CD4-positive, alpha-beta T cell treated with Interferon gamma for 1 hour (primary cell): ENCODE measurements at places on chromosomes 1 and 21.

- no peak for DNase-seq
Observed at GRCh38 chr1:186014370-186015037, 280.3 kb downstream of the HMCN1 start.

- no peak for DNase-seq
Observed at GRCh38 chr1:30081379-30082102, 641.8 kb downstream of the MATN1 start.

GRCh38 chr1:94746635-94747525 lies 73.3 kb upstream of the SLC44A3 start:
- DNase-seq = no peak

- no peak for DNase-seq
Observed at GRCh38 chr1:115668579-115668978, 26.8 kb downstream of the VANGL1 start.

GRCh38 chr1:175564119-175564518 lies 179.3 kb downstream of the TNR start:
- no peak for DNase-seq

GRCh38 chr21:38621132-38621531 lies 122.9 kb upstream of the ERG start:
- no peak for DNase-seq

DNA sequence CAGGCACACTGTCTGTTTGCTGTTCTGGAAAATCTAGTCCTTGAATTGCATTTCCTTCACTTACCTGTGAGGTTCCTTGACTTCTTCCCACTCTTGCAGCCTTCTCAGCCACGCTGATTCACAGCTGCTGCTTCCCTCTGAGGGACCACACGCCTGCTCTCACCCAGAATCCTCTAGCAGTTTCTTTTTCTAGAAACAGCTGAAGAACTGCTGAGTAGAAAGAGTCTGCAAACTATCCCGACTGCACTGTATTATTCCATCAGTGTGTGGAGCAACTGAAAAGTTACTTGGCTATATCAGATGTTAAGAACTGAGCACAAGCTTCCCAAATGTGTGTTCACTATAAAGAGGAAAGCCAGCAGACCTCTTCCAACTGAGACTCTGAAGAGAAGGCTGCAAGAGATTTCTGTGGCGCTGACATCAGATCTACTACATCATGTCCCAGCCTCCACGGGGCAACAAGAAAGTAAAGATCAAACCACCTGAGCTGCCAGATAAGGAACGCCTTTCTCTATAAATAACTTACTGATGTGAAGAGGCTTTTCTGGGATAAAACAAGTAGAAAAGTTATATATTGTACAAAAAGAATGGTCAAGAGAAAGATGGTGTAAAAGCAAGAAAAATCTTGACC lies 226.6 kb downstream of the RERE start:
- DNase-seq = no peak

GRCh38 chr1:6456800-6457466 lies 9.0 kb downstream of the TNFRSF25 start:
- no peak for DNase-seq

- no peak for DNase-seq
Observed at GRCh38 chr1:192584866-192585265, 9.3 kb downstream of the RGS1 start.

DNA sequence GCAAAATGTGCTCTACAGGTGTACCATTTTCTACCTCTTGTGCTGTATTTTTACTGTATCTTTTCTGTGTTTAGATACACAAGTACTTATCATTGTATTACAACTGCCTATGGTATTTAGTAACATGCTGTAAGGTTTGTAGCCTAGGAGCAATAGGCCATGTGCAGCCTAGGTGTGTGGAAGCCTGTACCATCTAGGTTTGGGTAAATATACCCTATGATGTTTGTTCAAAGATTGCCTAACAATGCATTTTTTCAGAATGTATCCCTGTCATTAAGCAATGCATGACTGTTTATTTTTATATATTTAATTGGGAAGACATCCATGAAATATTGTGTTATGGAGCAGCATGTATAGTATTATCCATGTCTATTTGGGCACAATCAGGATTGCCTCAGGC lies 11.0 kb downstream of the ETV3L start:
- no peak for DNase-seq

GRCh38 chr1:61844006-61844405 lies 101.7 kb downstream of the PATJ start:
- DNase-seq = no peak
